Activated CD8-positive, alpha-beta memory T cell treated with anti-CD3 and anti-CD28 coated beads, Interleukin-2, amount 10 ng/mL, durations not matched to agents 7 days and 5 days (primary cell): ENCODE measurements at places on chromosomes 11 and 22. TPM values are rescaled to one million over a fixed set of nuclear protein-coding genes. Genes with fewer than 3 reads are reported as not detected.

DNA sequence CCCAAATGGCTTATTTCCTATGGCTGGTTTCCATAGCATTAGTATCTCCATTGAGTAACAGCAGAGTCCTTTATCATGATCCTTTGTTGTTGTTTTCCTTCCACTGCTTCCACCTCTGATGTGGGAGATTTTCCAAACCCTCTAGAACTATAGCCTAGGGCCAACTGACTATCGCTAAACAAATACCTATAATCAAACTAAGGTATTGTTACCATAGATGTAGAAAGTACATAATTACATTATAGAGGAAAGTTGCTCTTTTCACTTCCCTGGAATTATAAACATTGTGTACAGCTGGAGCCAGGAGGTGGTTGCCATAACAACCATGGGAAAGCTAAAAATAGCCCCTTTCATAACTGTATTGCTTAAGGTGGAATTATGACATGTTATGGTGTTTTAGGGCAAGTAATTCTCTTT, 47.0 kb upstream of the ALKBH3 start:
- no peak for DNase-seq

GRCh38 chr11:1868636-1869291, 15.9 kb downstream of the LSP1 start:
- no peak for DNase-seq

OR51B5 gene
- total RNA-seq = 0.47 TPM

GRCh38 chr11:130546901-130547694, 98.7 kb downstream of the ADAMTS15 start:
- no peak for DNase-seq

GRCh38 chr11:91104237-91104636, 881.4 kb upstream of the CHORDC1 start:
- DNase-seq = no peak

CNIH2 gene
- total RNA-seq = 1.2 TPM

DNA sequence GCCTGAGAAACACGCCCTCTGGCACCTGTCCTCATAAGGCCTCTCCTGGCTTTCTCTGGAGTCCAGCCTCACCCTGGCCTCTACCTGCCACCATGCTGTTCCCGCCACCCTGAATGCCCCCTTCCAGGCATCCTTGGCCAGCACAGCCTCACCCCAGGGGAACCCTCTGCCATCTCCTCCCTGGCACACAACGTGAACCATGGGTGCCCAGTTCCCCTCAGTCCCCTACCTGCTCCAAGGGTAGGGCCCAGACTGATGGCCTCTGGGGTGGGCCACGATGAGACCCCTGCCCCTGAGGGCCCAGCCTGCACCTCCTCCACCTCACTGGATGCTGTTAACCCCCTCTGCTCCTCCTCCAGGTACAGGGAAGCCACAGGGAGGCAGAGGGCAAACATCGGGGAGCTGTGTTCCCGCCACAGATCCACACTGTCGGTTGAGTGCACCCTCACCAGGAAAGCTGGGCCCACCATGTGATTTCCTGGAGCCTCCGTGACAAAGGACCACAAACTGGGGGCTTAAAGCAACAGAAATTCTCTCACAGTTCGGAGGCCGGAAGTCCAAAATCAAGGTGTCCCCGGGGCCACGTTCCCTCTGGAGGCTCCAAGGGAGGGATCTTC, 169.6 kb downstream of the BRD1 start:
- DNase-seq = no peak

LINC01488 gene
- total RNA-seq = not detected

SNRPD3 gene
- 139 TPM for total RNA-seq

- no peak for DNase-seq
These were observed 13.7 kb downstream of the NARS2 start for GRCh38 chr11:78560826-78561484.

ANO9 gene
- total RNA-seq = 33.0 TPM

SYCE3 gene
- 0.96 TPM for total RNA-seq

DNA sequence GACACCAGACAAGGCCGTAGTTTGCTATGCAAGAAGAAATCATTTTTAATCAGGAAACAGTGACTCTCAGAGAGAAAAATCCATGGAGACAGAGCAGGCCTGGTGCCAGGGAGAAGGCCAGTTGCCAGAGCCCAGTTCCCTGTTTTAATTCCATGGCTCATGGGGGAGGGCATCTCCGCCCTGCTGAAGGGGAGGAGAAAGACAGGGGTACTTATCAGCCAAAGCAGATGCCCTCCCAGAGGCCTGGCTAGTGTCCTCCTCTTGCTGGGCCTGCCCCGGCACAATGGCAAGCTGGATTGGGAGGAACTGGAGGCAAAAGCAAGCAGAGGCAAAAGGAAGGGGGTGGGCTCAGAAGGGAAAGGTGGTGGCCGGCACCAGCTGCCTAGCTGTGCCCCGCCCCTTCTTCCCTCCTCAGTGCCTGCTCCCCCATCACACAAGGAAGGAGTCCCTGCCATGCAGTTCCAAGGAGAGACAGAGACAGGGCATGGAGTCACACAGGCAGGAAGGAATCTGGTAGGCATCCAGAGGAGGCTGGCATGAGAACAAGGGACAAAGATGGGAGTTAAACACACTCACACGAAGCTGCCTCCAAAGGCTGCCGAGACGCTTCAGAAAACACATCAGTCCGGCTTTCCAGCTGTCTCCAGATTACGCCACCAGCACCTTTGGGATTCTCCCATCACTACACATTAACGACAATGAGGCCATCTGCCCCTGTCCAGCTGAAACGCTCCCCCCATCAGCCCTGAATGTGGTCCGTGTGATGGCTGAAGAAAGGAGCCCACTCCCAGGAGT, 591.8 kb downstream of the BUD13 start:
- DNase-seq = no peak

- peak; percentile 78 for DNase-seq
These were observed 91.8 kb upstream of the CD44 start for GRCh38 chr11:35047179-35047578.

ALDH3B2 gene
- total RNA-seq = not detected

PPFIBP2 gene
- total RNA-seq = 7.8 TPM

- DNase-seq = no peak
These were observed at the start of gene CCND1 for GRCh38 chr11:69640995-69641581. TSS of gene CCND1 (plus strand) at chr11:69641156. CDS start at chr11:69641314, 158 bp downstream.

C1QTNF4 gene
- total RNA-seq = not detected

CATSPER1 gene
- total RNA-seq = 0.54 TPM

PLAAT5 gene
- 0.19 TPM for total RNA-seq

- no peak for DNase-seq
These were observed 169.6 kb downstream of the MAML2 start for GRCh38 chr11:96173422-96173821.

TRIM5 gene
- 25.0 TPM for total RNA-seq

DNA sequence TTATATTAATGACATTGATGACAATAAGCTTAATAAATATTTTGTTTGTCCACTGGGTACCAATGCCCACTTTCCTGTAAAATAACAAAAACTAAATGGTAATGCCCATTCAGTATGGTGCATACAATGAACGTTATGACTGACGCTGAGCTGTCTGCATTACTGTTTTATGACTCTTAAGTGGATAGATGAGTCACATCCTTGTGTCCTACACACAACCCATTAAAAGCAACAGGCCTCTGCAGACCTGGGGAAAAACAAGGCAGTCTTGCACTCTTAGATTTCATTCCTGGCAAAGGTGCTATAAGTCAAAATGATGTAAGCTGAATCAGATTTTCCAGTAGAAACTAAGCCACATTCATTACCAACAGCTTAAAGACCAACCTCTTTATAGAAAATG, 176.3 kb upstream of the TMEM45B start:
- DNase-seq = peak; percentile 50

DNA sequence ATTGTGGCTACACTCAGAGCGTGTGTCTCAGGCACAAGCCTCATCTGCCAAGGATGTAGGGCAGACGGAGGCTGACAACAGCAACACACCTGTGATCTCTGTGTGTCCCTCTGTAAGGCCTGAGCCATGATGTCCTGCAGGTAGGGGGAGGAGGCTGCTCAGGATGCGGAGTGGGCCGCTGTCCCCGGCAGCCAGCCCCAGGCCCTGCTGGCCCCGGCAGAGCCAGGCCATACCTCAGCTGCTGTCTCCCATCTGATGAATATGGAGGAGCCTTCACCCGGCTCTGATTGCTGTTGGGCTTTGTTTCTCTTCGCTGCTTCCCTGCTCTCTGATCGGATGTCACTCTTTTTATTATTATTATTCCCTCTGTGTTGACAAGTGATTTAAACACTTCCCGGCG, 83.6 kb upstream of the NCAM1 start:
- DNase-seq = no peak

DNA sequence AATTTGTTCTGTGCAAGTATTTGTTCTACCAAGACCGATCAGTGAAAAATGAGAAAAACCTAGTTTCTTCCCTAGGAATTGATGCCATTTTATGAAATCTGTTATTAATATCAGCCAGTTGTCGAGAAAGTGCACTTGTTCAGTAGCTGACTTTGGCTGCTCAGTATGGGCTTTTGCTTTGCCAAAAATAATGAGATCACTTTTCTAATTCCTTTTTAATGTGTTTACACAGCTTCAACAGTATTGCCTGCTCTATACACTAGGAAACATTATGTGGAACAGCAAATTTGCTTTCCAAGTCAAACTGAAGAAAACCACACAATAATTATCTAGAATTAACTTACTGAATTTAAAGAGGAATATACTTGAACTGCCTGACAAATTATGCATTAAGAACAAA, 34.4 kb downstream of the SCUBE2 start:
- DNase-seq = no peak

GRCh38 chr11:78688460-78688859, 113.8 kb upstream of the NARS2 start:
- DNase-seq = no peak

TIGD3 gene
- 1.1 TPM for total RNA-seq

GRCh38 chr22:50576070-50576469, 2.2 kb downstream of the CPT1B start:
- no peak for DNase-seq

OR2AG2 gene
- not detected for total RNA-seq

- no peak for DNase-seq
These were observed 92.2 kb downstream of the LUZP2 start for GRCh38 chr11:24589064-24589463.

DNA sequence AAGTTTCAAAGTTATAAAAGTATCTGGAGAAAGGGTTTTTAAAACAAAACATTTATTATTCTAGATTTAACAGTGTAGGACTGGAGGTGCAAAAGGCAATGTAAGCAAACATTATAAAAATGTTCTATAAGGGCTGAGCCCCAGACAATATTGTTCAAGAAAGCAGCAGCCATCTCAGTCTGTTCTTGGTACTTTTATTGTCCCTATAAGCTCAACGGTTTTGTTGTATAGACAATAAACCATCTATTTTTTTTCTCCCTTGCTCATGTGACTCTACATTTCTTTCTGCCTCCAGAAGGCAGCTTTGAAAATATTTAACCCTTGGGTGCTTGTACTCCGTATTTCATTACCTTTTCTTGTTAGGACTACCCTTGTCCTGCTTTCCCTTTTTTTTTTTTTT, 25.2 kb upstream of the NXPE2 start:
- no peak for DNase-seq

DNA sequence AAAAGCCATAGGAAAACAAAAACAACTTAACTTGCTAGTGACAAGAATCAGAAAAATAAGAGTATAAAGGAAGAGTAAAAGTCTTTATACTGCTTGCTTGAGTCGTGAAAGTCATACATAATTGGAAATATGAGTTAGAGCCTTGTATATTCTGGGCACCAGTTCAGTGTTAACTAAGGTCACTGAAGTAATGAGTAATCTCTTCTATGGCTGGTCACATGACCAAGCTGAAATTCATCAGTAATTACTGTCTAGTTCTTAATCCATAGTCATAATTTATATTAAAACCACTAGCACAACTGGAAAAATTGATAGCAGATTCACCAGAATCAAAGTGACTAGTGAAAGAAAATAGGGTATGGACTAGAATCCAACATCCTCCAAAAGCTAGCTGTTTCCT, 84.4 kb upstream of the SLC5A12 start:
- DNase-seq = no peak

MOV10L1 gene
- total RNA-seq = not detected

- DNase-seq = no peak
These were observed 161.1 kb upstream of the CCDC179 start for GRCh38 chr11:23021287-23021863.

DNA sequence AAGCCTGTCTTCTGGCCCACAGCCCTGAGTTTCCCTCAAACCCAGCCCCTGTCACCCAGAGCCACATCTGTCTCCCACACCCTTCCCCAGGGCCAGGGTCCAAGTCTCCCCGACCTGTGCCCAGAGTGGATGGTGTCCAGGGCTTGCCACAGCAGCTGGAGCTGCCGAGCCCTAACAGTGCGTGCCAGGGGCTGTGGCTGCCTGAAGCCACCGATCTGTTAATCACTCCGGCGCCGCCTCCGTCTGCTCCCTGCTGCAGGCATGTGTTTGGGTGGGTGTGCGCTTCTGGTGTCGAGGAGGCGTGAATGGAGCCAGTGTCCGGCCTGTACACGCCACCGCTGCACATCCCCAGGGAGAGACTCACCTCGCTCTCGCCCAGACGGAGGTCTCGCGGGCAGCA, 26.1 kb downstream of the SHISAL1 start:
- DNase-seq = no peak

DNA sequence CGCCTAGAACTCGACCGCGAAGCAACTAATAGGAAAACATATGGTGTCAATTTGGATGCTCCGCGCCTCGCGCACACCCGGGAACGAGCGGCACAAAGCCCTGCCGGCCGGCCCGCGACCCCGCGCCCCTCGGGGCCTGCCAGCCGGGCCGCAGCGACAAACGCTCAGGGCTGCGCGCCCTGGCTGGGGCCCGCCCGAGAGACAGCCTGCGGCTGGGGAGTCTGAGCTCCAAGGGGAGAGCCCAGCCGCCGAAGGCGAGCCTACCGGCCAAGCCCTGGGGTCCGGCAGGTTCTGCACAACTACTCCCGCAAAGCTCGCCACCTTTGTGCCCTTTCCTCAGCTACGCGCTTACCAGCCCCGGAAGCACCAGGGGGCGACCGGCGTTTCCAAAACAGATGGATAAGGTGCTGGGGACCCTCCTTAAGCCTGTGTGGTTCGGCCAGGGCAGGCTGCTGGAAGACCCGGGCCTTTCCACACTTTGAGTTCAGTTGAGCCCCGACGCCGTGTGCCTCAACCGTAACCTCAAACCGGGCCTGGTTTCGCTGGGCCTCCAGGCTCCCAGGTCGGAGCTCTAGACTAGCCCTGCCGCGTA, 6.0 kb downstream of the PAX6 start:
- no peak for DNase-seq

FDX1 gene
- 11.2 TPM for total RNA-seq
